NCI-H82 (cell line): ENCODE measurements at places on chromosomes 16 and 17.

GRCh38 chr17:50471009-50471905 is 2.6 kb upstream of the CHAD start:
- DNase-seq, result no peak

DNA sequence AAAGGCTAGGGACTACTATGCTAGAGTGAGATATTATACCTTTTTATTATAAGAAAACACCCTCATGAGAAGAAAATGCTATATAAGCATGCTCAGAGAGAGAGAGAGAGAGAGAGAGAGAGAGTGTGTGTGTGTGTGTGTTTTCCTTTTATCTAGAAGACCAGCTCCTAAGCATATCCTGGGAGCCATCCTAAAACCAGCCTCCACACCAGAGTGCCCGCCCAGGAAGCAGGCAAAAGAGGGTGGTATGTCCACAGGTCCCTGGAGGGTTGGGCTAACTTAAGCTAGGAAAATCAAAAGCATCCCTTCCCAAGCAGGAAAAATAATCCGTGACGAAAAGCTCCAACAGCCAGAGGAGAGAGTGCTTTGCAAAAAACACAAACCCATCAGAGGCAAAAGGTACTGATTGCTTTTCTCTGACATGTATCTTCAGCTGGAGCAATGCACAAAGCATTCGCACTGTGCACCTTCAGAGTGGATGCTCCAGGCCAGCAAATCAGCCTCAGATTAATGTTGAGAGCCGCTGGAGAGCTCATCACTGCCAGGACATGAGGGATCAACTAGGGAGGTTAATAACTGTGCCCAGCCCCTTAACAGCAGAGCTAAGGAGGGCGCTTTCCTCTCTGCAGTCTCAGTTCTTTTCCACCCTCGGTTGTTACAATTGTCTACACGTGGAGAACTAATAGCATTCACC is 125.1 kb downstream of the SLC39A11 start:
- DNase-seq, result peak; percentile 75

DNA sequence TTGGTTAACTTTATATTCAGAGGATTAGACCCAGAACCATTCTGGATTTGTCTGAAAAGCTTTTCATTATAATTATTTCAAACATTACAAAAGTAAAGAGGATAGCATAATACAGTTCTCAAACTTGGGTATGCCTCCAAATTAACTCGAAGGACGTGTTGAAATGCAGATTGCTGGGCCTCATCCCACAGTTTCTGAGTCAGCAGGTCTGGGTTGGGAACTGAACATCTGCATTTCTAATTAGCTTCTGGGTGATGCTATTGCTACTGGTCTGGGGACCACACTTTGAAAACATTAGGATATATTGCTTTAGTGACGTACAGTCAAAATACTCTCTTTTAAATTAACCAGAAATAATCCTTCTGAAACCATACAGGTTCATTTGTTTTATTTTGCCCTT is 10.0 kb downstream of the TPPP3 start:
- DNase-seq, result no peak

GRCh38 chr16:65532258-65532657 is 410.4 kb upstream of the CDH11 start:
- peak; percentile 45 for DNase-seq

GRCh38 chr17:29147682-29148081 is 32.5 kb downstream of the MYO18A start:
- DNase-seq, result no peak

GRCh38 chr17:51373489-51374152 is 113.3 kb downstream of the UTP18 start:
- no peak for DNase-seq

DNA sequence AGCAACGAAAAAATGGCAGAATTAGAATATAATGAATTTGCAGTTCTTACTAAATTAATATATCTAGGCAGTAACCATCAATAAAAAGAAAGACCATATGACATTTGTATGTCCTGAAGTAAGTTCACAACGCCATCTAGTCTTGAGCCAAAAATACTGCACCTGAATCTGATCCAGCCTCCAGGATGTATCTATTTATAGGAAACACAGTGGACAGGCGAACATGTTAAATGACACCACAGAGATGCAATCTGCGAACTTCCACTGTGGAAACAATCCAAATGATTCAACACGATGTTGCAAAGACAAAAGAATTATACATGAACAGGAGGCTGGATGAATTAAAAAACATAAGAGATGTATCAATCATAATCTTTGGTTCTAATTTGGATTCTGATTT is 197.6 kb downstream of the CDH13 start:
- peak; percentile 9 for DNase-seq

DNA sequence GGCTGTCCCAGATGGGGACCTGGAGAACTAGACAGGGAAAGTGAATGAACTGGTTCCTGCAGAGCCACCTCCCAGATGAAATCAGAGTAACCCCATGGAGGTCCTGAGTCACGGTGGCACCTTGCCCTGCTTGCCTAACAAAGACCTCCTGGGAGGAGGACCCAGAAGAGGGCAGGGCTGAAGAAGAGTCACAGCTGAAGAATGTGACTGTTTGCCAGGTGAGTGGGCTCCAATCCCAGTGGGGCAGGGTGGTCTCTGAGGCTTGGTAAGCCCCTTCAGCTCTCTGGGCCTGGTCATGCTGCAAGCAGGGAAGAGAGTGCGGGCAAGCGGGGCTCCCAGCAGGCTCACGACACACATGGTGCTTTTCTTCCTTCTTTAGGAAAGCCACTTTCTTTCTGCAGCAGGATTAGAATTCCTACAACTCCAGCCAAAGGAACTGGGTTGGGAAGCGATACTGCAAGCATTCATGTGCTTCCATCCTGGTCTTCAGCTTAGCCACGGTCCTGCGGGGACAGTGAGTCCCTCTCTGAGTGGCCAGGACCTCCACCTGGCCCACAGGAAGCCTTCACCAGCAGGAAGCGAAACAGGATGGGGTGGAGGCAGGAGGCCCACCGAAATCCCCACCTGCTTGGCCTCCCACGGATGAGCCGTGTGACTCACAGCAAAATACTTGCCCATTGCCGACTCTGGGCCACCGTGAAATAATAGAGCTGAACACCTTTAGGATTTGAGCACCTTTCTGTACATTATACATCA is 4.3 kb downstream of the C16orf74 start:
- no peak for DNase-seq

DNA sequence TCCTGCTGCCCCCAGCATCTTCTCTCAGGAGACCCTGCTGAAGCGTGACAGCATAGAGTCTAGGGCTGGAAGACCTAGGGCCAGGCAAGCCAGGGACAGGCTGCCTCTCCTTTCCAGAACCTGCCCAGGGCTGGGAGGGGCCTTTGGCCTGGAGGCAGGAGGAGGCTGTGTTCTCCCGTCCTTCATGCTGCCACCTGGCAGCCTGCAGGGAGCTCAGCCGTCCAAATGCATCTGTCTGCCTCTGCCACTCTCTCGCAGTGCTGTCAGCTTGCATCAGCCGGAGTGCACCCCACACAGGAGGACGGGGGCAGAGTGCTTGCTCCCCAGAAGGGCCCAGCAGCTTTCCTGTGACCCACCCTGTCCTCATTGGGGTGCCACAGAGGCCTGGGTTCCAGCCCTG is 31.3 kb downstream of the ARHGAP23 start:
- peak; percentile 61 for DNase-seq

- no peak for DNase-seq
Measured at GRCh38 chr17:78588258-78589030, 11.2 kb upstream of the DNAH17 start.
